HFFc6 (cell line): ENCODE measurements at places on chromosomes 2 and 18.

DNA sequence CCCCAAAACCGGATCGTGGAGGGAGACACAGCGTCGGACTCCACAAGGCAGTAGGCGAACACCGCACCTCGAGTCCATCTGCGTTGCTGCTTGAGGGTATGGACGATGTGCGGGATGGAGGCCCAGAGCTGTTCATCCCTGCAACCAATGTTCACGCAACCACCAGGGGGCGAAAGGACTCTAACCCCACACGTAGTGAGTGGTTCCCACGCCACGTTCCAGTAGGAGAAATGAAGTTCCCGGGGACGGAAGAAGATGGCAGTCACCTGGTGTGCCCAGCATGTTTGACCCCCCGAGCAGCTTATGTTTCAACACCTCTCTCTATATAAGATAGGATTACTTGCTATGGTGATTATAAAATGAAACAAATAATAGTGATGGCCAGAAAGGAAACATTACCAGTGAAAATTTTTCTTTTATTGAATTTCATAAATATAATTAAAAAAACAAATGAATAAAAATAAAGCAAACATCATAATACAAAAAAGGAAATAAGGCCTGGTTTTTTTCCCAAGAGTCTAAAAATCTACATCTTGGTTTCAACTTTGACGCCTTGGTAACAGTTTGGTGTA lies 184.3 kb downstream of the SH3BP4 start:
- peak; percentile 77 for DNase-seq
- peaks cover 15% of the 10 kb centered on the region for H3K27me3 ChIP-seq
- H3K4me1 ChIP-seq: peaks cover 6% of the 10 kb centered on the region
- no peaks in the 10 kb centered on the region for H3K36me3 ChIP-seq
- H3K27ac ChIP-seq: 0 out of 2 replicates have a peak overlapping the region, but pooled peaks have one; percentile 23

DNA sequence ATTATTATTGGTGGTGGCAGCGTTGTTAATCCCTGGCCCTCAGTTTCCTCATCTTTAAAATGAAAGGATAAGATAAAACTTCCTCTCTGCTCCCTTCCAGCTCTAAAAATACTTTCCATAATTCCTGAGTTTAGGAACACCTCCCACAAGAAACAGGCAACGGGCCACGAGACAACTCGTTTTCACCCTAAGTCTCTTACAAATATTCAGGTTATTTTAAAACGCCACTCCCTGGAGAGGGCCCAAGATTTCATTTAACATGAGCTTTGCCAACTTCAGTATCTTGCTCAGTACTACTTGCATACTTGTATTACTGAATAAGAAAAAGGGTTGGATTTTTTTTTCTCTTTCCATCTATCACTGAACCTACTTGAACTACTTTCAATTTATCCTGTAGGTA lies 611.1 kb upstream of the FANCL start:
- DNase-seq: no peak
- no peak overlapping the region for H3K4me3 ChIP-seq
- H3K4me1 ChIP-seq: no peaks in the 10 kb centered on the region
- no peaks in the 10 kb centered on the region for H3K36me3 ChIP-seq

DNA sequence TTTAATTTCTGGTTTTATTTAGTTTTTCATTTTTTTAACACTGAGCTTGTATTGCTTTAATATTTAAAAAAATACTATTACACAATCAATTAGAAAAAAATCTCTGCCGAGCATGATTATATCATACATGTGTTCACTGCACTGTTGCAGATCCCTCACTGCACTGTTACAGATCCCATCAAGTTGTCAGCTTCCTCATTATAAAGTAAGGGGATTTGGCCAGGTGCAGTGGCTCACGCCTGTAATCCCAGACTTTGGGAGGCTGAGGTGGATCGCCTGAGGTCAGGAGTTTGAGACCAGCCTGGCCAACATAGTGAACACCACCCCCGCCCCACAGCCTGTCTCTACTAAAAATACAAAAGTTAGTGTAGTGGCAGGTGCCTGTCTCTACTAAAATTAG lies 33.0 kb upstream of the METTL21A start:
- H3K36me3 ChIP-seq: no peaks in the 10 kb centered on the region
- peaks cover 5% of the 10 kb centered on the region; the same call in 1 of the 2 replicates for H3K4me1 ChIP-seq
- DNase-seq: no peak
- no peak overlapping the region for H3K4me3 ChIP-seq

DNA sequence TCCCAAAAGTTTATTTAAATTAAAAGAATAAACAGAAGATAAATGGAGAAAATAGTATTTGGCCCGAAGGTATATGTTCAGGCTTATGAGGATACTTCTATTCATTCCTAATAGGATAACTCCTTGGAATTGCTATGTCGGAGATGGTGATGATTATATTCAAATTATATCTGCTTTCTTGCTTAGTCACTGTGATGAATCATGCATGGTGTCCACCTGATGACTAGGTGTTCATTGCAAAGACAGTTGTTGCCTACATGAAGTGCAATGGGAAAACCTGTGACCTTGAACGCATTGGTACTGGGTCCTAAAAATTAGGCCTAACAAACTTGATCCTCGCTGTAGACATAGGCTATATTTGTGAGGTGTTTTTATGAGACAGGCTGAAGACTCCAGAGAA lies 617.3 kb upstream of the ZEB2 start:
- no peaks in the 10 kb centered on the region for H3K36me3 ChIP-seq
- no peak overlapping the region for H3K4me3 ChIP-seq
- no peak for DNase-seq
- H3K27me3 ChIP-seq: no peaks in the 10 kb centered on the region
- peaks cover 6% of the 10 kb centered on the region; the same call in 1 of the 2 replicates for H3K4me1 ChIP-seq
- H3K27ac ChIP-seq: no peak overlapping the region

GRCh38 chr2:68000170-68000825 lies 62.5 kb downstream of the C1D start:
- H3K4me1 ChIP-seq: peaks cover 62% of the 10 kb centered on the region
- no peak for DNase-seq
- peak overlapping the region; percentile 13; the same call in 1 of the 2 replicates for H3K27ac ChIP-seq
- H3K27me3 ChIP-seq: no peaks in the 10 kb centered on the region; the same call in none of the 2 replicates
- H3K4me3 ChIP-seq: no peak overlapping the region

DNA sequence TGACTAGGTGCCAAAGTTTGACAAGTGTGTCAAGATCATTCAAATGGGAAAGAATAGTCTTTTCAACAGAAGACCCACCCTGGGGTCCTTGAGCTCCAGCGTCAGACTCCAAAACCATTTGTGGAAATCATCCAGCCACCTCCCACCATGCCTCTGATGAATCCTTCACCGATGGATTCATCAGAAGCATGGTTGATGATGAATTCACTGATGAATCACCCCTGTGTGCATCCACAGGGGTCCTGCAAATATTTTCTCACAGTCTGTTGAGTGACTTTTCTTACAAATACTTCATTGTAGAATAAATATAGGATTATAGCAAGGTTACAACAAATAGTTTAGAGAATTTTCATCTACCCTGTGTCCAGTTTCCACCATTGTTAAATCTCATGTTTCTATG lies 4.3 kb downstream of the UGT1A9 start:
- no peak for DNase-seq
- H3K36me3 ChIP-seq: no peaks in the 10 kb centered on the region
- no peak overlapping the region for H3K27ac ChIP-seq
- no peak overlapping the region for H3K4me3 ChIP-seq

DNA sequence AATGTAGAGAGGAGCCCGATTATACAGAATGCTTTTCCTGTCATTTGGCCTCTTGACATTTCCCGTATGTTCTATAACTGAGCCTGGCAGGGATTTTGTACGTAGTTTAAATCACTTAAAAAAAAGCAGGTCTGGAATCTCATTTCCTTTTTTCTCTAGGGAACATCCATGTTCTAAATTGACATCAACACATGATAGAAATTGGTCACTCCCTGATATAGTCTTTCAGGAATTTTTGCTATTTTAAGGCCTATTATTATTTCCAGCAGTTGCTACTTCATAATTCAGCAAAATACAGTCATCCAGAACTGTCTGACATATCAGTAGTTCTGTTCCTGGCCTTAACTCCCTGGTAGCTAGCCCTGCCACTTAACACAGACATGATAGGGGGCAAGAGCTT lies 565.7 kb upstream of the ZEB2 start:
- H3K36me3 ChIP-seq: peaks cover 5% of the 10 kb centered on the region
- H3K27me3 ChIP-seq: no peaks in the 10 kb centered on the region
- H3K4me3 ChIP-seq: no peak overlapping the region
- H3K27ac ChIP-seq: no peak overlapping the region

DNA sequence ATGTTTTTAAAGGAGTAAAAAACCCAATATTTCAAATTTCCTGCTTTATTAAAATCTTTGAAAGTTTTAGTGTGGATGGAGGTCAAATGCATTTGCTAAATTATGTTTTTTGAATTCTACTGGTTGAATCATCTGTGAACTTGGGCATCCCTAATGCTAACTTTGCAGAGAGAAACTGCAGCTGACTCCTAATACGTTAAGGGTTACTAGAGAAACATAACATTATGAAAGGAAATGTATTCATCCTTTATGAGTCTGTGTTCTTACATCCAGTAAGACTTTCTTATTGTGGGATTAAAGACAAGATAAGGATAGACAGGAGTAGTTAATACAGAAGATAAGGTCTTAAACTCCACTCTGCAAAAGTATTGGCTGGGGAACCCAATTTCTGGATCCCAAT lies 140.6 kb downstream of the FAM124B start:
- H3K27ac ChIP-seq: peak overlapping the region; percentile 65
- H3K4me1 ChIP-seq: peaks cover 79% of the 10 kb centered on the region
- H3K27me3 ChIP-seq: no peaks in the 10 kb centered on the region; the same call in 1 of the 2 replicates
- DNase-seq: peak; percentile 71
- H3K4me3 ChIP-seq: no peak overlapping the region

GRCh38 chr2:194700726-194701125 lies 956.3 kb upstream of the SLC39A10 start:
- DNase-seq: no peak
- no peaks in the 10 kb centered on the region for H3K27me3 ChIP-seq
- no peaks in the 10 kb centered on the region for H3K36me3 ChIP-seq
- H3K27ac ChIP-seq: no peak overlapping the region
- no peak overlapping the region for H3K4me3 ChIP-seq
- no peaks in the 10 kb centered on the region for H3K4me1 ChIP-seq

DNA sequence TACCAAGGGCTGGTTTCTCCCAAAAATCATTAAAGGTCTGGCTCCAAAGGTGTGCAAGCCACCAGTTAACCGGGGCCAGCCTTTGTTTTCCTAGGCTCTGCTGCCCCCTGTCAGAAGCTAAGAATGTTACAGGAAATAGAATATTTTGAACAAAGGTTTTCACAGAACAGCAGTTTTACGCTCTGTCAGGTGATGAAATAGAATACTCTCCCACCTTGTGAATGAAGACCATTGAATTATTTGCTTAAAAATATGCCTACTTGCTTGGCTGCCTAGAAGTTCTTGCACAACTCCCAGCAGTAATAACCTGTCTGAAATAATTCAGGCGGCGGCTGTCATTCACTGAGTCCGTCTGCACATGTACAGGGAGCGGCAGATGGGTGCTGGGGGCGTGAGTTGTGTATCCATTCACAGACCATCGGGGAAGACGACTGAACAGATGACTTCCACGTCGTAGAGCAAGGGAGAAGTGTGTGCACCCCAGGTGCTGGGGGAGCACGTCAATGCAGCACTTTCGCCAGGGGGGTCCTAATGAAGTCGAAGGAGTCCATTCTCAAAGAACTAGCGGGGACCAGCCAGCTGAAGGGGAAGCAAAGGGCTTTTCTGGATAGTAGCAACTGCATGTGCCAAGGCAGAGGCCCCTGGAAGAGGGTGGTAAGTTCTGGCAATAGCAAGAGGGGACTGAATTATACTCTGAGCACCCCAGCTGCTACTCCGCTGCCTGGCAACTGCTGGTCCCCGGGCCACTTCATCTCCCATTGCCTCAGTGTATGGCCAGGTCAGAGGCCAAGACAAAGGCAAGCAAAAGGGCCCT lies 56.1 kb downstream of the SF3B1 start:
- peak overlapping the region; percentile 55 for H3K4me3 ChIP-seq
- H3K4me1 ChIP-seq: peaks cover 38% of the 10 kb centered on the region
- peak; percentile 14 for DNase-seq
- peak overlapping the region; percentile 65 for H3K27ac ChIP-seq

DNA sequence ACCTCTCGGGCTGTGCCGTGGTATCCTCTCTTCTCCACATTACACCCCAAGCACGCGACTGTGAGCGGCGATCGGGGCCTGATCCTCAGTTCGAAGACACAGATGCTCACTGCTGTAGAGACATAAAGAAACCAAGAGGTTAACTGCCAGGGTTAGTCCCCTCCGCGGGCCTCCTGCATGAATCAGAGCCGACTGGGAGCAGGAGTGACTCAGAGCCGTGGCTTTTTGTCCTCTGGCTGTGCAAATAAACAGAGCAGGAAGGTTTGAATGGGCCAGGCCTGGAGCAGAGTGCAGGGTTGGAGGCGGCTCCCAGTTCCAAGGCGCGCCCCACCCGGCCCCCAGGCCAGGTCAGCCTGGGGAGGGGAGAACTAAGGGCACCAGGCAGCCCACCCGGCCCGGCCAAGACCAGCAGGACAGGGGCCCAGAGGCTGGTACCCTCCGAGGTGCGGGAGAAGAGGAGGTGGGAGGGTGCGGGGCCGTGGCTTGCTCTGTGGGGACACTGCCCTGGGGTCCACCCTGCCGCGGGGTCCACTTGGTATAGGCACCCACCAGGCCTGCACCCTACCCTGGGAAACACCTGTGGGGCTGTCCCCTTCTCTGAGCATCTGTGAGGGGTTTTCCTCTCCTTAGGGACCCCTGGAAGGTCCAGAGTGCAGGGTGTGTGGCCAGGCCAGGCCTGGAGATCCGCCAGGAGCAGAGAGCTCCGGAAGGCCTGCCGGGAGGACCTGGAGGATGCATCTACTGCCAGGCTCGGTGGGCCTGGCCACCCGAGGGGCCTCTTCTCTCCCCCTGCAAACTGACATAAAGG lies 16.5 kb downstream of the TWIST2 start:
- H3K36me3 ChIP-seq: peaks cover 26% of the 10 kb centered on the region
- peak overlapping the region; percentile 98 for H3K27ac ChIP-seq
- peak overlapping the region; percentile 82 for H3K4me3 ChIP-seq
- peaks cover 100% of the 10 kb centered on the region for H3K4me1 ChIP-seq
- H3K27me3 ChIP-seq: peaks cover 21% of the 10 kb centered on the region
- peak; percentile 100 for DNase-seq

GRCh38 chr18:23484561-23485182 lies 18.6 kb upstream of the RMC1 start:
- H3K36me3 ChIP-seq: peaks cover 13% of the 10 kb centered on the region
- no peak overlapping the region for H3K4me3 ChIP-seq
- H3K27ac ChIP-seq: no peak overlapping the region
- no peak for DNase-seq

DNA sequence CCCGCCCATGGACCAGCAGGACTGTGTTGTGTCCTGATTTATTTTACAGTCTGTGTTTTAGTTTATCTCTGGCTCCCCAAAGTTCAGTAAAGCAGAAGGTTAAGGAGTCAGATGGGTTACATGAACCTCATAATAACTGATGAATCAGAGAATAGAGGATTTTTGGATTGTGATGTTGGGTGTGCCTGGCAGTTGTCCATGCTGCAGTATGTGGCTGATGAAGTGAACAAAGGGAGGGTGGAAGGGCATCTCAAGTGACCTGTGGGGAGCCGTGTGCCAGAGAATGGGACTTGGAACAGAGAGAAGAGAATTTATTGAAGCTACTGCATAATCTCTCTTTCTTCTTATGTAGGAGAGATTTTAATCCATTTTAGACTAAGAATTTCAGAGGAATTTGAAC lies 145.5 kb downstream of the MAP4K4 start:
- H3K27me3 ChIP-seq: peaks cover 7% of the 10 kb centered on the region
- H3K4me3 ChIP-seq: peak overlapping the region; percentile 43
- peak overlapping the region; percentile 76 for H3K27ac ChIP-seq
- peaks cover 58% of the 10 kb centered on the region for H3K4me1 ChIP-seq
